ENCODE measurements at places on chromosomes 1 and 21.

GRCh38 chr1:2378441-2378851 is 12.9 kb downstream of the MORN1 start:
- no peak for DNase-seq

DNA sequence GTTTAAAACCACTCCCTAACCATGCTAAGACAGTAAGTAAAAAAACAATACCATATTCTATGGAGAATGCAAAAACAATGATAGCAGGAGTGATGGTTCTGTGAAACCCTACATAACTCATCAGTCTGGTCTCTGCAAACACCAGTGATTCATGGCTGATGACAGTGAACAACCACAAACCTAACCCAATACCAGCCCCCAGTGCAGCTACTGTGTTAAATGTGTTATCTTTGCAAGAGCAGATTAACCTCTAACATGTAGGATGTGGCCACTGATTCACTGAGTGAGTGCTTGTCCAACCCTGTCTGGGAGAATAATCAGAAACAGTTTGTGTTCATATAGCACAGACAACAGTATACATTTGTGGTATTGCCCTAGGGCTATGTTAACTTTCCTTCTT is 100.2 kb upstream of the COG2 start:
- DNase-seq: no peak

GRCh38 chr1:89975540-89976125 is 19.3 kb upstream of the ZNF326 start:
- no peak for DNase-seq

GRCh38 chr1:8216005-8216404 is 101.9 kb upstream of the SLC45A1 start:
- no peak for DNase-seq

DNA sequence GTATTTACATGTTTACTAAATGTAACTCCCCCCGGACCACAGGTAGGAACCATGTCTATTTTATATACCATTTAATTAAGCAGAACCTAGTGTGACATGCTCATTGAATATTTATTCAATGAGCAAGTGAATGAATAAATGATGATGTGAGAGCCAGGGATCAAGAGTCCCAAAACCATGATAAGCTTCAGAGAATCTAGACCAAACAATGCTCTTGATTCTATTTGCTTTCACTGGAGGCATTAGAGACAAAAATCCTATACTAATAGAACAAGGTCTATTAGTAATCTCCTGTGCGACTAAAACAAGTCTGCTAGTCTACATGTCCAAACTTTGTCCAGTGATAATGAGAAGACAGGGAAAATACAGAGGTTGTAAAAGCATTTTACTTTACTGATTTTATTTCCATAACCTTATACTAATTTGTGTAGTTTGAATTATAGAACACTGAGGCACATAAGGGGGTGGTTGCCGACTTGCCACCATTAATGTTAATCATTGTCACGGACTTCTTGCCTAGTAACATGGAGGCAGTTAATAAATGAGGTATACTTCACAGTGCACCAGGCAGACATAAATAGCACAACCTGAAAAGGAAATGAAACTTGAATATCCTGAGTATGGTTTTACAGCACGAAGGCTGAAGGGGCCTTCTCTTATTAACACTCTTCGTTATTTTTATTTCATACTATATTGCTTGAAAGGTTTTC is 69.8 kb downstream of the TBX15 start:
- DNase-seq: no peak

DNA sequence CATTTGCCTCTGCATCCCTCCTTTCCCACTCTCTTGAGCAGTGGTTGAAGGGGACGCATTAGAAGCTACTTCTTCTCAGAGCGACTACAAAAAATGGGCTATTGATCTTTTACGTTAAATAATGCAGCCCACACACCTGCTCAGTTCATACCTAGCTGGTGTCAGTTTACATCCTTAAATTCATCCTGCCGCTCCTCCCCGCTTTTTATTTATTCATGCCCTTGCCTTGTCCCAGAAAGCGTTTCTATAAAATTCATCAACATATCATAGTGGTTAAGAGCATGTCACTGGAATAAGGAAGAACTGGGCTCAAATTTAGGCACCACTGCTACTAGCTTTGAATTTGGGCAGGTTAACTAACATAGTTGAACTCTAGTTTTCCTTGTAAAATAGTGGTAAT is 66.0 kb upstream of the TINAGL1 start:
- no peak for DNase-seq

DNA sequence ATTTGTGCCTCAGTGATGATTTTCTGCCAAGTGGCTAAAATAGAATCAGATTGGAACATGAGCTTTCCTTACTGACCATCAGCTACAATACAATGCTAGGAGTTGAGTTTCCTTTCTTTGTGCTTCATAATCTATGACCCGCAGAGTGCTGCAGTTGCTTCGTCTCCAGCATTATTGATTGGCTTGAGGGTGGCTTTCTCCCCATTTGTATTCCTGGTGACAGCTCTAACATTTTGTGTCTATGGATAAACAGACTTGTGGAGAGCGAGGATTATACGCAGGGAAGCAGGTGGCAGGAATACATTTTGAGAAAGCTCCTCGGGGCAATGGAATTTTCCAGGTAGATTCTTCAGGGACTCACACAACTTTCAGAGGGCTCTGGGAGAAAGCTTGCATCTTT is 223.2 kb downstream of the HHAT start:
- no peak for DNase-seq

GRCh38 chr1:211613951-211614350 is 35.0 kb upstream of the SLC30A1 start:
- DNase-seq: no peak

DNA sequence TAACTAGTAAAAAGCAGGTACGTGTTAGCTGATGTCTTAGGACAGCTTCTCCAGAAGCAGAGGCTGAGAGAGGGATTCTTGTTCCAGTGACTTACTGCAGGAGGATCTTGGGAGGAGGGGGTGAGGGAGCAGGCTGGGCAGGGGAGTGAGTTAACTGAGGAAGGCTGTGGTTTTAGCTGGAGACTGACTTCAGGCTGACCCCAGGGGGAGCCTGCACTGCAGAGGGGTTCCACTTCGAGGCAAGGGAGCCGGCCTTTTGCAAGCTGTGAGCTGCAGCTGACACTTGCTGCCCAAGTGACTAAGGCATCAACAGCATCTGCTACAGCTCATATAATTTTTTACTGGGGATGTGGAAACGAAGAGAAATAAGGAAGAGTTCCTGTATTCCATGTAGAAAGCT is 50.4 kb upstream of the SOD1 start:
- no peak for DNase-seq

DNA sequence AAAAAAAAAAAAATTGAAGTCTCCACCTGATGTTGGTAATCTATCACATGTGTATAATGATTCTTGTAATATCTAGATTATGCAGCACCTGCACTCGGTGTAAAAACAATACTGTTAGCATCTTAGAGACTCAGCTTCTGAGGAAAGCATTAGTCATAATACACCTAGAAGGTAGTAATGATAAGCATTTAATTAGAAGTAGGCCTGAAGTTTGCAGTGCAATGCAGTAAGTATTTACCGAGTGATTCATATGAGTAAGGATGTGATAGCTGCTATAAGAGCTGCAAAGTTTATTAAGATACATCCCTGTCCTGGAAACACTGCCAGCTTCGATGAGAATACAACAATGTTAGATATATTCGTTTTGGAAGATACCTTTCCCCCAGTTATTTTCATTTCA is 196.4 kb downstream of the GREM2 start:
- DNase-seq: no peak

DNA sequence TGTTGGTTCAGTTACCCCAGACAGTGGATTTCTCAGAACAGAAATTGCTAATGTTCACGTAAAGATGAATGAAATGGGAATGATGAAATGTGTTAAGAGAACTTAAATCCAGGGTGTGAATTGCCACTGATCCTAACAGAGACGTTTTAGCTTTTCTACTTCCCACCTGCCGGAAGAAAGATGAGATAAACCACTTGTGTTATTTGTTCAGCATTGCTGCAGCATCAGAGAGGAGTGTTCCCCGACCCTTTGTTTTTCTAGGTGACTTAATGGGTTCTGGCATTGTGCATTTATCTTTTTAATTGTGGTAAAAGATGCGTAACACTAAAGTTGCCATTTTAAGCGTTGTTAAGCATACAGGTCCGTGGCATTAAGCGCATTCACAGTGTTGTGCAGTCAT is 122.3 kb downstream of the GALNT2 start:
- no peak for DNase-seq

- DNase-seq: no peak
These were observed 52.7 kb upstream of the PLA2G4A start for GRCh38 chr1:186775881-186776560.

- DNase-seq: peak; percentile 58
These were observed 27.4 kb upstream of the CTPS1 start for GRCh38 chr1:40951943-40952743.

- DNase-seq: no peak
These were observed 29.4 kb downstream of the CLDN14 start for GRCh38 chr21:36450511-36450910.

DNA sequence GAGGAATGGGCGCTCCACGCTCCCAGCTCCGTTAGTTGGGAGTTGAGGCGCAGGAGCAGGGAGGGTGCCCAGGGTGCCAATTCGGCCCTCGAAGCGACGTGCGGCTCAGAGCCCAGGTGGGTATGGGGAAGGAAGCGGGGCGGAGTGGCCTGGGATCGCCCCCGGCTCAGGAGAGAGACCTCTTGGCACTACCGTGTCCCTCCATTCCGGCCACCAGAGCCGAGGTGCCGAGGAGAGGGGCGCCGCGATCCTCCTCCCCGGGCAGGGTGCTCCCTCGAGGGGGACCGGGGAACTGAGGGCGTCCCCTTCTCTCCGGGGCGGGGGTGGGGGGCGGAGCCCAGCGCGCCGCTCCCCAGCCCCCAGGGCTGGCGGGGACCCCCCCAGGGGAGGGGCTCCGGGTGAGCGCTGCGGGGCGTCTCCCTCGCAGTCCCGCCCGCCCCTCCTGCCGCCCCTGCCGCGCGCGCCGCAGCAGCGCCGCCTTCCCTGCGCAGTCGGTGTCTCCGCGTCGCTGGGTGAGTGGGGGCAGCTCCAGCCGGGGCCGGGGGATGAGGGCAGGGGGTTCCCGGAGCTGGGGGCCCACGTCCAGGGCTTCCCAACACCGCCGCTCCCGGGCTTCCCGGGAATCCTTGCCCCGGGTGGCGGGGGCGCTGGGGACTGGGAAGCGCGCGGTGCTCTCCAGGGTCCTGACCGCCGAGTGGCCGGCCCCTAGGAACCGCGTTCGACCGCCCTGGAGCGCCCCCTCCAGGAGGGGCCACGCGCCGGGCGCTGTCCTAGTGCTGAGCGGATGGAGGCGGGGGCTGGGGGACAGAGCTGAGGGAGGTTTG is at the start of gene HPCA:
HPCA (plus strand) TSS at position 488 of the 824 bp plus-strand sequence. CDS start 2,408 bp downstream, outside the sequence.
- no peak for DNase-seq

GRCh38 chr1:96144636-96145035 is 576.9 kb upstream of the PTBP2 start:
- no peak for DNase-seq

DNA sequence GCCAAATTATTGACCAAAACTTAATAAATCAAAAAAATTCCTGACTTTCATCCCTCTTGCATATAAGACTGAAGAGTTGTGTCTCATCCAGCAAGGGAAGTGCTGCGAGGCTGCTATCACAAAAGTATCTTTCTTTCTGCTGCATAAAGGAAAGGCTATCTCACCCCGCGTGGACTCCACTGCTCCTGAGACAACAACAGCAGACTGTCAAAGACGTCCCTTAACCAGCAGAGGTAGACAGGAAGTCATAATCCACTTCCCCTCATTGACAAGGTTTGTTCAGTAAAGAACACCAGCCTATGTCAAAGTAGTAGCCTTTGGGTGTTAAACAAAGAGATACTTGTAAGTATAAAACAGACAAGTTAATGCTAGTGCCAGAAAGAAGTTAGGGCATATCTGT is 29.4 kb downstream of the VPS26C start:
- DNase-seq: no peak

DNA sequence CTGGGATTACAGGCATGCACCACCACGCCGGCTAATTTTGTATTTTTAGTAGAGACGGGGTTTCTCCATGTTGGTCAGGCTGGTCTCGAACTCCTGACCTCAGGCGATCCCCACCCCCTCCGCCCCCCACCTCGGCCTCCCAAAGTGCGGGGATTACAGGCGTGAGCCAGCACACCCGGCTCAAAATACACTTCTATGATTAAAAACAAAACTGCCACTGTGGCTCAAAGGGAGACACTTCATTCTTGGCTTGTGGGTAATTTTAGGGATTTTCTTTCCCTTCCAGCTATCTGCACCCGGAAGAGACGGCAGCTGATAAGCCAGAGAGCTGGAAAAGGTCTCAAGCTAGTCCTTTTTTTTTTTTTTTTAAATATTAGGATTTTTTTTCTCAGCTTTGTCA is 24.5 kb downstream of the TMPRSS2 start:
- no peak for DNase-seq

DNA sequence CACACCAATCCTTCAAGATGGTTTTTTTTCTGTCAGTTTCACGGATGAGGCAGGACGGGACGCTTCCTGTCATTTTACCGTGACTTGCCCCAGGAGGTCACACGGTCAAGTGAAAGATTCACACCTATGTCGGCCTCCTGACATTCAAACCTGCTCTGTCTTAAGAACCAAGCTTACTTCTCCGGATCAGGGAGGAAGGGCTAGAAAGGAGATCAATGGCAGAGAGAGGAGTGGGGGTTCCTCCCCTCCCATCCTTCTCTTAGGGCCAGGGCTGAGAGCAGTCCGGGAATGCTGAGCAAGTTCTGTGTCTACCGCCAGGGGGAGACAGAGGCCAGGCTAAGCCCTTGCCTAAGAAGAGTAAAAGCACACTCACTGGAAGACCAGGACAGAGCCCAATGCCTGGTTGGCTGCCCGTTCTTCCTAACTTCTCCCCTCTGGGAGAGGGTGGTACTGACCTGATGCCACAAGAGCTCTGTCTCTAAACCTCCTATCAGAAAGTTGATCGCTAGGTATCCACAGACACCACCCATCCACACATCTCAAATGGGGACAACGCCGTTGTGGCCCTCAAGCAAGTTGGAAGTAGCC is 1.1 kb upstream of the PPM1J start:
- peak; percentile 82 for DNase-seq

DNA sequence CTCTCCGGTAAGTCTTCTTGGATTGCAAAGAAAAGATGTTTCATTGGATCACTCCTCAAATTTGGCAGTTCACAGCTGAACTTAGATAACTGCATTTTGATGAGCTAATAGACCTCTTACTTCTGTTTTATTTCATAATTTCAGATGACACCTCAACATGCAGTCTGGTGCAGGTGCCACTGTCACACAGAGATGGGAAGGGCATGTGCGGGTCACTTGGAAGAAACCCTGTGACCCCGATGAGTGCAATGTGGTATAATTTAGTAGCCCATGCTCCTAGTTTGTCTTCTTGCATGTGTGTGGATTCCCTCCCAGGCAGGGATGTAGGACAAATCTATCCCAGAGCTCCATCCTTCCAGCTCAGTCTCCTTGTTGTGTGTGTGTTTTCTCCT is 481 bp upstream of the SLAMF1 start:
- DNase-seq: no peak

Measured in CD4-positive, alpha-beta T cell treated with Interleukin-4 for 1 hour (primary cell).